ENCODE measurements at places on chromosomes 7 and 10. TPM values are rescaled to one million over a fixed set of nuclear protein-coding genes. Genes with fewer than 3 reads are reported as not detected.
A peak's percentile ranks its signal among the peaks of the same experiment; 100 is the strongest.

NRAP gene
- total RNA-seq: 0.05 TPM

MUC12 gene
- total RNA-seq: 0.05 TPM

TRIL gene
- 0.18 TPM for total RNA-seq

TMEM213 gene
- total RNA-seq: not detected

HOGA1 gene
- total RNA-seq: 66.2 TPM

INTS15 gene
- 14.1 TPM for total RNA-seq

PON3 gene
- total RNA-seq: 256 TPM

PNLIPRP1 gene
- total RNA-seq: 2.5 TPM

SYT15B gene
- 0.83 TPM for total RNA-seq

TMEM225B gene
- 0.18 TPM for total RNA-seq

- DNase-seq: no peak
Measured at GRCh38 chr10:1335642-1336041, 279.5 kb downstream of the WDR37 start.

GRCh38 chr7:123750389-123751230 lies 1.8 kb upstream of the WASL start:
- no peak for DNase-seq

GRCh38 chr10:33655165-33655815 lies 320.8 kb upstream of the NRP1 start:
- DNase-seq: no peak

GRCh38 chr10:101062232-101063049 lies 652 bp downstream of the KAZALD1 start:
- DNase-seq: peak; percentile 76

DNA sequence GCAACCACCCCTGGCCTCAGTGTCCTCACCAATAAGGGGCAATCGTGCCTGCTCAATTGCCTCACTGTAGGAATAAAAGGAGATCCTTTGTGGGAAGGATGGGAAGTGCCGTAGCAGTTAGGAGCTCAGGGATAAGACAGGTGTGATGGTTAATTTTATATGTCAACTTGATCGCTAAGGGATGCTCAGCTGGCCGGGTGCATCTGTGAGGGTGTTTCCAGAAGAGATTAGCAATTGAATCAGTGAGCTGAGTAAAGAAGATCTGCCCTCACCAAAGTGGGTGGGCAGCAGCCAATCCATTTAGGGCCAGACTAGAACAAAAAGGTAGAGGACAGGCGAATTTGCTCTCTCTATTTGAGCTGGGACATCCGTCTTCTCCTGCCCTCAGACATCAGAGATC lies 46.3 kb downstream of the BUB3 start:
- DNase-seq: no peak

GRCh38 chr10:42475168-42476098 lies 162.9 kb downstream of the ZNF33B start:
- DNase-seq: no peak

- DNase-seq: no peak
Measured at GRCh38 chr7:75608451-75609122, 116.5 kb downstream of the SPDYE5 start.

- no peak for DNase-seq
Measured at GRCh38 chr10:14409856-14410458, 79.2 kb upstream of the FRMD4A start.

GRCh38 chr10:79125092-79125491 lies 56.3 kb downstream of the ZMIZ1 start:
- no peak for DNase-seq

DNA sequence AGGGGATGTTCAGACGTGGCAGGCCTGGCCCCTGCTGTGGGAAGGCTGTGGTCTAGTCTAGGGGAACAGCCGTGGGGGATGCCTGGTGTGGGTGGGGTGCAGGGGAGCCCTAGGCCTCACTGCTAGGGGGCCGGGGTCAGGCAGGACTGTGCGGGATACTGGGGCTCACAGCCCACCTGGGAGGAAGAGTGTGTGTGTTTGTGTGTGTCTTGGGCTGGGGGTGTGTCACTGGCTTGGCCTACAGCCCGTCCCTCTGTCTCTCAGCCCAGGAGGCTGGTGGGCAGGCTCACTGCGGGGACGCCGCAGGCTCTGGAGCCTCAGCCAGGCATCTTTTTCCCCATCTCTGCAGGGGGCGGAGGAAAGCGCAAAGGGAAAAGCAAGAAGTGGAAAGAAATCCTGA lies 118.8 kb downstream of the GRK5 start:
- no peak for DNase-seq

DNA sequence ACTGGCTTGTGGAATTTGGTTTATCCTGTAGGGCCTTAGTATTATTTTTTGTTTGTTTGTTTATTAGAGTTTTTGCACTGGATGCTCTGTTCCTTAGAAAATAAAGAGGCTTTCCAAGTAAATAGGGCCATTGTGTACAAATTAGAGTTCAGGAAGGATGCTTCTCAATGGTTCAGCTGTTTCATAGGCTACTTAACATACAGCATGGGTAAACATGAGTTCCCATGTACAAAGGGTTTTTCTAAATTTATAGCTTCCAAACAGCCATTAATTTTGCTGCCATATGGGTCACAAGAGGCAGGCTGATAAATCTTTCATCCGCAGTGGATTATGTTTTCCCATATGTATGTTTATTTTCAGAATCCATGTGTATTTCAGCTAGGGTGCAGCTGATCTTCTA lies 121.6 kb upstream of the WDR11 start:
- no peak for DNase-seq

DNA sequence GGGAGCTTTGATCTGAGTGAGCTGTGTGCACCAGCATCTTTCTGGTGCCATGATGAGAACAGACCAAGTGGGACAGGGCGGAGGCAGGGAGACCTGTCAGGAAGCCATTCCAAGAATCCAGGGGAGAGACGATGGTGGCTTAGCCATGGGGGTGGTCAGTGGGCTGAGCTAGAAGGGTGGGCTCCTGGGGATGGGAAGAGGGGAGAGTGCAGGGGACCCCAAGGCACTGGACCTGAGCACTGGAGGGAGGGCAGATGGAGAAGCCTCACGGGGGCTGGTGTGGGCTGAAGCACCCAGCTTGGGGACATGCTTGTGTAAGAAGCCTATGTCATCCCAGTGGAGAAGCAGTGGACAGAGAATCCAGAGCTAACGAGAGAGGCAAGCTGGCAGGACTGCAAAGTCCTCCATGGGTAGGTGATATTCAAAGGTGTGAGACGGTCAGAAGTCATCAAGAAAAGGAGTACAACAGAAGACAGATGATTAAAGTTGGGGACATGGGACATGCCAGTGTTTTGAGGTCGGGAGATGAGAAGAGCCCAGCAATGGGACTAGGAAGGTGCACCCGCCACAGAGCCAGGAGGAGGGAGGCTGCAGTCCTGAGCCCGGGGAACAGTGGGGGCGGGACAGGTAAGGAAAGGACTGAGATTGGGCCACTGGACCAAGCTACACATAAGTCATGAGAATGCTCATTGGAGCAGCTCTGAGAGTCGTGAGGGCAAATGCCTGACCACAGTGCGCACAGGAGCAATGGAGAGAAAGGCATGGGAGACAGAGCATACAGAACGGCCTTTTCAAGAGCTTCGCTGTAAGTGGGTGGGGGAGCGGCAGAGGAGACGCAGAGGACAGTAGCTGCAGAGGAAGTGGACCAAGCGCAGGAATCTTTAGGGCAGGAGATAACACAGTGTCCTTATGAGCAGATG lies 72.0 kb downstream of the GRID1 start:
- peak; percentile 24 for DNase-seq

DNA sequence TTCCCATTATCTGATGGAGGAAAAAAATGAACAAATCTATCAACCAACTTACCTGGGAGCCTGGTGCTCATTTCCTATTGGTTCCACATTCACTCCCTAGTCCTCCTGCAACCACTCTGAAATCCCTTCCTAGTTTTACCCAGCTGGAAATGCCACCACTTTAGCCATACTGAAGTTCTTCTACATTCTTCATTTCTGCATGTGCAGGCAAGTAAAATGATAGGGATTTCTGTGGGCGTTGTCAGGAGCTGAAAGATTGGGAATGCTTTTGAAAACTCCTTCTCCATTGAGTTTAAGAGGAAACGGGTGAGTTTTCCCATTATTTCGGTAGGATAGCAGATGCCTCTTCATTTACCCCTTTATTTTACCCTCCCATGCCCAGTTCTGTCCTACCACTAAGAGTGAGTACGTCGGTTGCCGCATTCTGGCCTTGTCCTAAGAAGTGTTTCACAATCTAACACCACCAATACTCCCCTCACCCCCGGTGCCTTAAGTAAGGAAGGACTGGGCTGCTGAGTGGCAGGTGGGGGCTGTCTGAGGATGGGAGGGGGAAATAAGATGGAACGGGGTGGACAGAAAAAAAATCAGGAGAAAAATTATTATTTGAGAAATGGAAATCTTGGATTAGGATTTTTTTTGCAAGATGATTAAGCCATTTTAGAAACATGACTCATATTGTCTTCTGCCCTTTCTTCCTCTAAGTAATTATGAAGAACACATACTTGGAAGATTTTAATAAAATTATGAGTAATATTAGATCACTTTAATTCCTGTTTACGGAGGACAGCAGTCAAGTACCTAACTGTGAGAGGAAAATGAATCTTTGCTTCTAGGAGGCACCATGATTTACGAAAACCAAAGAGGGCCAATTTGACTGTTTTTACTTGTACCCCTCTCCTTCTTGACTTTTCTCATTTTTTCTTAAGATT lies 13.2 kb upstream of the TAS2R60 start:
- DNase-seq: no peak

- no peak for DNase-seq
Measured at GRCh38 chr10:1674501-1674900, 62.8 kb downstream of the ADARB2 start.

DNA sequence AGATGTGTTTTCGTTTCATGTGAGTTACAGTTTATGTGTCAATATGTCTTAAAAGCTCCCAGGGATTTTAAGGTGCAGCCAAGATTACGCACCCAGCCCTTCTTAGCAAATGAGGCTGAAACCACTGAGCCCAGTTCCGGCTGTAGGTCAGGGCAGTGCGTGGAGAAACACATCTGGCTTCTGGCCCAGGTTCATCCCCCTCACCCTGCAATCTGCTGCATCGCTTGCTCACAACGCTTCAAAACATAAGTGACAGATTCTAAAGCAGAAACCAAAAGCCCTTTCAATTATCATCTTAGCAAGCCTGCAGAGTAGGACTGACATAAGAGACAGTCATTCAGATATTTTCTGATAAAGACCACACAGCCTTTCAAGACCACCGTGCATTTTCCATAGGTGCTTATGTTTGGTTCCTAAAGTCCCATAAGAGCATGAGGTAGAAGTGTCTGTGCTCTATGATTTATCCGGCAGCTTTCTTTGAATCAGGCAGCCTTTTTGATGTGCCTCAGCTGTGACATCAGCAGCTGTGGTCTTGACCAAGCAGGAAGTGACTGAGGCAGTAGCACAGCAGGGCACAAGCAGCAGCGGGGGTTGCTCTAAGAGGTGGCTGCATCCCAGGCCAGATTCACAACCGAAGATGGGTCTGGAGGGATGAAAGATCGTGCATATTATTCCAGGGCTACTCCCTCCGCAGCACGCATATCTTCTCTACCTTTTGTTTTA lies 72.1 kb upstream of the LYZL2 start:
- no peak for DNase-seq

- no peak for DNase-seq
Measured at GRCh38 chr7:64206903-64207302, at the start of gene ZNF735. Gene ZNF735, plus strand, starts transcription at chr7:64207203. Its CDS starts 0 bp downstream, at chr7:64207203.

DNA sequence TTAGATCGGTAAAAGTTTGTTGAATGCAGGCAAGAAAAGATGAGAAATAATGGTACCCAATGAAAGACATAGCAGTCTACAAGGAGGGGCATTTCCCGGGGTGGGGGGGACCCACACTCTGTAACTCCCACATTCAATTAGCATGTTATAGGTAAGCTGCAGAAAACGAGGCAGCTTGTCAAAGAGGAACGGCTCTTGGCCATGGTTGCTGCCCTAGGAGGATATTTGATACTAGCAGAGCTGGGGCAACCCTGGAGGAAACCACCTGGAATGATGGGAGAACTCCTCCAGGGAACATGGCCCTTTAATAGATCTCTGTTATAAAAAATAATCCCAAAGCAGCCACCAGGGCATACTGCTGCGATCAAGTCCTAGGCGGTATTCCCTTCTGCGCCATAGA lies 98.5 kb downstream of the EGFR start:
- DNase-seq: no peak

GRCh38 chr7:118104812-118105441 lies 79.0 kb upstream of the LSM8 start:
- DNase-seq: no peak

GRCh38 chr7:139737221-139738100 lies 40.3 kb downstream of the HIPK2 start:
- DNase-seq: no peak

DNA sequence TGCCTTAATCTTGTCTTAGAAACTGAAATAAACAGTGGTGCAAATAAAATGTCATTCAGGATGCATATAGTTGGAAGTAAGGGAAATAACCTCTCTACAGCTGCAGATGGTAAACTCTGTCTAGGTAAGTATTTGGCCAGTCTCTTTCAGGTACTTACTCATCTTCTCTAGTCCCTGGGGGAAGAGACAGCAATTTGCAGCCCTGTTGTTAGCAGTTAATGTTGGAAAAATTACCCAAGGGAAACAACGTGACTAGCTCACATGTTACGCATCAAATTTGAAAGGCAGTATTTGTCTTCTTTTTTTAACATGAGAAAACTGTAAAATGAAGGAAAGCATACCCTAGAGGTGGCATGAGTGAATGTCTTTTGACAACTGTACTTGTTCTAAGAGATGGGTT lies 3.2 kb upstream of the HUS1 start:
- DNase-seq: no peak

GRCh38 chr7:99855236-99855635 lies 21.6 kb downstream of the OR2AE1 start:
- no peak for DNase-seq

GRCh38 chr10:87038286-87038717 lies 18.2 kb downstream of the FAM25A start:
- DNase-seq: no peak

GRCh38 chr10:77965294-77965693 lies 38.7 kb upstream of the DLG5 start:
- no peak for DNase-seq

DNA sequence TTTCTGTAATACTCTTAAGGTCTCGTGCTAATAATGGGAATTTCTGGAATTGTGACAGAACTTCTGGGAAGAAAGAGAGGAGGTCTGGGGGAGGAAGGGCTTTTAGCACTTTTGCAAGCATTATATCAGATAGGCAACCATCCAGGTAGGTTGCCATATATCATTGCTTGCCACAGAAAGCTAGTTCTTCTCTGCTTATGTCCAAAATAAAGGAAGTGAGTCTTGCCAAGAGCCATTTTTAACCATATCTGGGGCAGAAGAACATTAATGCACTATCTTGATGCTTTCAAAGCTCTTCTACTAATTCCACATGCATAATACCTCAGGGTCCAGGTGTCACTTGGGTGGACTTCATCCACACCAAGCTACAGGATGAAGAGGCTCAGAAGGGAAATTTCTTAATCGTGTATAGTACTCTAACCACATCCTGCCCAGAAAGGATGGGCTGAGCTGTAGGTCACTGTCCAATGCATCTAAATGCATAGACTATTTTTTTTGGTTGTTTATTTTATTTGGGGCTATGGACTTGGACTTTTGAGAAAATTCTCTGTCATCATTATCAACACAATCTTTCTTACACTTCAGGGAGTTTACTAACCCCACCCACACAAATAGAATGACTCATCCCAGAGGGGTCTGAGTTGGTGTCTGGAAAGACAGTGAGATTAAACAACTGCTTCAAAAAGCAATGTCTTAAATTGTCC lies 68.9 kb upstream of the ADO start:
- no peak for DNase-seq

GRCh38 chr10:43978091-43978490 lies 329.4 kb upstream of the ZNF32 start:
- DNase-seq: no peak

GRCh38 chr10:125147971-125148439 lies 12.4 kb downstream of the CTBP2 start:
- DNase-seq: no peak

GRCh38 chr10:85645053-85645452 lies 721.5 kb downstream of the GRID1 start:
- no peak for DNase-seq

GRCh38 chr10:85602713-85603112 lies 763.9 kb downstream of the GRID1 start:
- no peak for DNase-seq
